Smooth muscle cell of trachea (primary cell): ENCODE measurements at places on chromosomes 3 and 15. TPM values are rescaled to one million over a fixed set of nuclear protein-coding genes. Genes with fewer than 3 reads are reported as not detected.

Gene GABRR3
- not detected in 2 replicates for total RNA-seq

Gene TTLL13
- total RNA-seq, result not detected in 2 replicates

Gene SNUPN
- 32.9 and 34.8 TPM in 2 replicates for total RNA-seq

Gene LARP6
- 69.6 and 110 TPM in 2 replicates for total RNA-seq

Gene AMOTL2
- 42.2 and 77.1 TPM in 2 replicates for total RNA-seq

Gene VGLL3
- 25.7 and 55.6 TPM in 2 replicates for total RNA-seq

Gene BNC1
- 6.1 and 7.9 TPM in 2 replicates for total RNA-seq

Gene IFRD2
- total RNA-seq, result 50.6 and 51.2 TPM in 2 replicates

Gene IMPG2
- total RNA-seq, result 0.29 and 0.33 TPM in 2 replicates

Gene HIGD2B
- 0.15 TPM in 1 of 2 replicates, not detected in the other for total RNA-seq

Gene FRMD5
- total RNA-seq, result 7.0 and 7.1 TPM in 2 replicates

Gene QRICH1
- 82.6 and 82.7 TPM in 2 replicates for total RNA-seq
